Suppressor macrophage (primary cell): ENCODE measurements at places on chromosomes 5 and 9.

DNA sequence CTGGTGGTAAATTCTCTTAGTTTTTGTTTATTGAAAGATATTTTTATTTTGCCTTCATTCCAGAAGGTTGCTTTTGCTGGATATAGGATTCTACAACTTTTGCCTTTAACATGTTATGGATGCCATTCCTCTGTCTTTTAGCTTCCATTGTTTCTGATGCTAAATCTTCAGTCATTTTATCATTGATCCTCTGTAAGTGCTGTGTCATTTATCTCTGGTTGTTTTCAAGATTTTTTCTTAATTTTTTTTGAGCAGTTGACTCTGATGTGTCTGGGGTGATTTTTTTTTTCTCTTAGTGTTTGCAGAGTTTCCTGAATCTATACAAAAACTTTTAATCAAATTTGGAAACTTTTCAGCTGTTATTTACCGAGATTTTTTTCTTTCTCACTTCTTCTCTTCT, 6.4 kb downstream of the CARD6 start:
- no peak for DNase-seq

- no peak for DNase-seq
Observed at GRCh38 chr5:124643336-124643735, 103.1 kb downstream of the ZNF608 start.

- no peak for DNase-seq
Observed at GRCh38 chr5:153546566-153546965, 56.1 kb downstream of the GRIA1 start.

DNA sequence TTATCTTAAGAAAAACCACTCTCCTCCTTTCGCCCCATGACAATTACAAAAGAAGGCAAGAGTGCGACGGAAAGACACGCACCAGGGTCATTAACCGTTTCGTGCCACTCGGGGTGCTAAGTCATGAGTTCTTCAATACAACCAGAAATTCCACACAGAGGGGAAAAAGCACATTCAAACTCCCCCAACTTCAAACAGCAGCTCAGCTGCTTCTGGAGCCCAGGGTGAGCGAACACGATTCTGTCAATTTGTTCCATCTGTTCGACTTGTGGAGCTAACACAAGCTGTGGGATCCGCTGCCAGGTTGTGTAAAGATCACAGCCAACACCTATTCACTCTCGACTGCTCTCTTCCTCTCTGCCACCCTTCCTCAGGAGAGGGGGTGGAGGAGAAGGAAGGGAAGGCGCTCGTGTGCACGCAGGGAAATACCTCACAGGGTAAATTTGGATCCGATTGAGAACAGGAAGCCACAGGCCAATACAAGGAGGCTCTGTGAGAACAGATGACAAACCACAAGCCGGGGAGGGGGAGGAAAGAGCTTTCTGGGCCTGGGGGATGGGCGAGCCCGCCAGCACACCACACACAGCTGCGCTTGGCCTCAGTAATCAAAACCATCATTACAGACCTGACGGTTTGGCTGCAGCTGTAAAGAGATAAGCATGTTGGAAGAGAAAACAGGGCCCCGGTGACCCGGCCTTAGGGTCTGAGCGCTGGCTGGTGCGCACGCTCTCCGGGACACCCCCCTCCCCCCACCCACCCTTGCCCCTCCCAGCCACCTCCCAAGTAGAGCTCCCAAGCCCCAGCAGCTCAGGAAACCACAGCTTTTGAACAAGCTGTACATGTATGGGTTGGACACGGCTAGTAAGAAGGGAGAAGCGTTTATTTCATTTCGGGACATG, 54.3 kb downstream of the PTCH1 start:
- DNase-seq: peak; percentile 23
